Caki2 (cell line): ENCODE measurements at places on chromosomes 3 and 15.

DNA sequence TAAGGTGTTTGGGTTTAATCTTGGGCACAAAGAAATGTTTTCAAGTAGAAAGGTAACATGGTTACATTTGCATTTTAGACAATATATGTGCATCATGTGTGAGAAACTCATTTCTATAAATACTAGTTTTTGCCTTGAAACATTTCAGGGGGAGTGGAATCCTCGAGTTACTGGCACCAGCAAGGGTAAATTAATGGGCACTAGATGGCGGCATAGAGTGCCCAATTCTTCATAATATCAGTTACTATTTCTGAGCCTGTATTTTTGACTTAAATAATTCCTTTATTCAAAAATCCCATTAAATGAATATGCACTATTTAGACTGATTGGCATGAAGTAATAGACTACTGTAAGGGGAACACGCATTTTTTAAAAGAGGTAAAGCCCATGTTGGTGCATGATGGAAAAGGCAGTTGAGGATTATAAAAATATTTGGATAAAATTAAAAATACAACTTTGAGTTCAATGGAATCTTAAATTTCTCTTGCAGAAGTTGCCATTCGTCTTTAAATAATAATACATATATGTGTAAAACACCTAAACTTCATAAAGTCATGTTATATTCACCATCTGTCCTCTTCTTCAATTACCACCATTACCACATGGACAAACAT, 106.3 kb downstream of the ZBTB20 start:
- DNase-seq, result peak; percentile 8

DNA sequence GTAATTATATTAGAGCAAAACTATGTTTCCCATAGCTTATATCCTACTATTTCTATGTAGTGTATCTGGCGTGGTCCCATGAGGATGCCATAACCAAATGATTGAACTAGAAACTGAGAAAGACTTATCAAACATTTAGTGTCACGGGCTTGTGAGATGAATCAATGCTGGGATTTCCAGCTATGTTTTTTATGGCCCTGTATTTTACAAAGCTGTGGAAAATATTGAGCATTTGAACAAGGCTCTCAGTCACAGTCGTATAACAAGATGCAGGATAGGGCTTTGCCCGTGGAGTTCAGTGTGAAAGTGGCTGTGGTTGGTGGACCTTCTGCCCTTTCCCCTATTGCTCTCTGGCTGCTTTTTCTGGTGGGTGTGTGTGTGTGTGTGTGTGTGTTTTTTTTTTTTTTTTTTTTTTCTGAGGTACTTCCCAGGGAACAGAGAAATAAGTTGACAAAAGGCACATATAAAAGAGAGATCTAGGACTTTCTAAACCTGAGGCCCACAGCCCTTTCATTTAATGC, 60.7 kb downstream of the CACNA1D start:
- no peak for DNase-seq

DNA sequence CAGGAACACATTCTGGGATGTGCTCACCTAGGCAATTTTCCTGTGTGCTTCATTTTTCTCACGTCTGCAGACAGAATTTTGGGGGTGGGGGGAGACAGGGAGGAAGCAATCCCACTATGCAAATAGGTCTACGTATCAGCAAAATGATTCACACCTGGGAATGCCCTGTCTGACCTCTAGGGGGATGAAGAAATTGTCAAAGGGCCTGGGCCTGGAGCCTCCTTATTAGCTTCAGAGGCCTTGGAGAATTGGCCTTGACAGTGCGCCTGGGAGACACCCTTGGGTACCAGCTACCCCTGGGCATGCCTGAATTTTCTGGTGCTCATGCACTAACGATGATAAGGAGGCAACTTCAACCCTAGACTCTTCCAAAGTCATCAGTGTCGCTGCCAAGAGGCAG, 207.5 kb downstream of the CADPS start:
- no peak for DNase-seq

- no peak for DNase-seq
Measured at GRCh38 chr15:70416829-70417228, 319.1 kb upstream of the TLE3 start.

GRCh38 chr15:70376929-70377691, 279.4 kb upstream of the TLE3 start:
- DNase-seq, result no peak

- peak; percentile 31 for DNase-seq
Measured at GRCh38 chr15:39624806-39625205, 43.9 kb downstream of the THBS1 start.

DNA sequence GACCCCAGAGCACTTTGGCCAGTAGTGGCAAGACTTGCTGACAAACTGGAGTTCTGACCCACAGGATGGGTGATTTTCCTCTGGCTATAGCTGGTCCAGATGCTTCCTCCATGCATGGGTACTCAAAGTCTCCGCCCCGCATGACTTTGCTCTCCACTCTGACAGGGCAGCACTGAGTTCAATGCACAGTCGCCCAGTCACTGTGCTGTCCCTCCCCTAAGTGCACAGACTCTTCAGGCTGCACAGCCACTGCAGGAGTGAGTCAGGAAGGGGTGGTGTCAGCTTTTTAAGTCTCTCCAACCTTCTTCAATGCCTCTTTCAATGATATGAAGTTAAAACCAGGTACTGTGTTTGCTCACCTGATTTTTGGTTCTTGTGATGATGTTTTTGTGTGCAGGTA, 17.8 kb downstream of the TEX9 start:
- DNase-seq, result peak; percentile 75

- no peak for DNase-seq
Measured at GRCh38 chr15:93017526-93017925, 71.5 kb downstream of the RGMA start.

DNA sequence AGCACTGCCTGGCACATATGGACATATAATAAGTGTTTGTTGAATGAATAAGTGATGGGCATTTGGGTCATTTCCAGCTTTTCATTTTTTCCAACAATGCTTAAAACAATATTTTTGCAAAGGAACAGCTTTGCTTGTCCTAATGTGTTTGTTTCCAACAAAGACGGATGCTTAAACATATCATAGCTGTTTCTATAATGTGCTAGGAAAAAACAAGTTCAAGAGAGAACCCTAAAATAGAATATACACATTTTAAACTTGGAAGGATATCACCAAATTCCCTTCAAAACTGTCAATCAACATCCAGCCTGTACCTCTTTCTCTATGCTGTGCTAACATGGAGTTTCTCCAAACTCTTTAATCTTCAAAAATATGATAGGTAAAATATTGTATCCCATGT, 224.5 kb upstream of the WNT5A start:
- no peak for DNase-seq
